PC-9 (cell line): ENCODE measurements at places on chromosomes 2 and 18. TPM values are rescaled to one million over a fixed set of nuclear protein-coding genes. Genes with fewer than 3 reads are reported as not detected.
A peak's percentile ranks its signal among the peaks of the same experiment; 100 is the strongest.

DNA sequence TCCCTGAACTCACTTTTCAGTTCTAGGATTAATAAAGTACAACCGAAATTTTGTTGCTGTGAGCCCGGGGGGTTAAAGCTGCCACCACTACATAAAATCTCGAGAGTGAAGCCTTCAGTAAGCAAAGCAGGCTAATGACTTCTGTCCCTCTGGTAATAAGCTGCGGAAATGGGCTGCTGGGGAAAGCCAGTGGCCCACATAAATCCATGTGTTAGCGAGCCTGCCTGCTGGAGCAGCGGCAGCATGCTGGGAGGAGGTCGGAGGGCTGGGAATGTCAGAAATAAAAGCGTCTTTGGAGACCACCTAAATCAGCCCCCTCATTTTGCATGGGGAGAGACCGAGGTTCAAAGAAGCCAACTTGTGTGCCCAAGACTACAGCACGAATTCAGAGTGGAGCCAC, 371.7 kb downstream of the TNS1 start:
- no peak for DNase-seq
- no peak overlapping the region for H3K27ac ChIP-seq
- no peaks in the 10 kb centered on the region for H3K36me3 ChIP-seq
- H3K4me3 ChIP-seq, result no peak overlapping the region
- H3K27me3 ChIP-seq, result no peaks in the 10 kb centered on the region

GRCh38 chr2:191895195-191895594, 48.3 kb upstream of the CAVIN2 start:
- no peaks in the 10 kb centered on the region for H3K27me3 ChIP-seq
- H3K4me3 ChIP-seq, result no peak overlapping the region
- DNase-seq, result no peak
- H3K36me3 ChIP-seq, result no peaks in the 10 kb centered on the region

- H3K4me3 ChIP-seq, result no peak overlapping the region
- no peak for DNase-seq
- H3K4me1 ChIP-seq, result no peaks in the 10 kb centered on the region
- no peak overlapping the region for H3K27ac ChIP-seq
- no peaks in the 10 kb centered on the region for H3K27me3 ChIP-seq
- H3K36me3 ChIP-seq, result no peaks in the 10 kb centered on the region
Observed at GRCh38 chr2:196427986-196428634, 211.4 kb upstream of the CCDC150 start.

- H3K27ac ChIP-seq, result no peak overlapping the region
- DNase-seq, result no peak
- no peaks in the 10 kb centered on the region for H3K4me1 ChIP-seq
- H3K36me3 ChIP-seq, result no peaks in the 10 kb centered on the region
Observed at GRCh38 chr2:218010140-218010983, 7.6 kb upstream of the TNS1 start.

DNA sequence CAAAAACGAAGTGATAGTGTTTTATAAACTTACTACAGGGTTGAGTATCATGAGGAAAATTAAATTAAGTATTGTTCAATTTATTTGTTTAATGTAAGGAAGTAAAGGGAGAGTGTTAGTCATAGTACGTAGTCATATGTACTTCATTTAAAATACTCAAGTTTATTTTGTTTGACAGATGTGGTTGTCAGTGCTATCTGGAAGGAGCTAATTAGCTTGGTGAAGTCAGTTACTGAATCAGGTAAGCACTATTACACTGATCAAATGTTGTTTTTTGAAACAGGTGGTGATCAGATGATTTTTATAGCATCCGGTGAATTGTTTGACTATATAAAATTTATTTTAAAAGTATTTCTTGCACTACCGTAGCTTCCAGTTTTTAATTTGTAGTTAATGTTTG, 28.8 kb downstream of the RIF1 start:
- peaks cover 18% of the 10 kb centered on the region for H3K36me3 ChIP-seq
- H3K4me1 ChIP-seq, result no peaks in the 10 kb centered on the region
- DNase-seq, result no peak
- H3K4me3 ChIP-seq, result no peak overlapping the region
- no peak overlapping the region for H3K27ac ChIP-seq

GRCh38 chr18:65990944-65991708, 240.3 kb downstream of the CDH7 start:
- H3K36me3 ChIP-seq, result no peaks in the 10 kb centered on the region
- H3K27me3 ChIP-seq, result no peaks in the 10 kb centered on the region
- DNase-seq, result no peak

GRCh38 chr2:8230466-8230865, 451.4 kb upstream of the ID2 start:
- no peak overlapping the region for H3K27ac ChIP-seq
- H3K27me3 ChIP-seq, result peaks cover 27% of the 10 kb centered on the region
- H3K4me1 ChIP-seq, result no peaks in the 10 kb centered on the region

- no peaks in the 10 kb centered on the region for H3K27me3 ChIP-seq
- DNase-seq, result no peak
- H3K4me3 ChIP-seq, result no peak overlapping the region
- H3K4me1 ChIP-seq, result 0 out of 2 replicates have a peak, but pooled peaks cover 5% of the 10 kb centered on the region
- H3K27ac ChIP-seq, result peak overlapping the region; percentile 66
Observed at GRCh38 chr18:45402485-45403056, 212.7 kb upstream of the SLC14A2 start.

- no peak overlapping the region for H3K27ac ChIP-seq
- H3K4me1 ChIP-seq, result no peaks in the 10 kb centered on the region
- no peak overlapping the region for H3K4me3 ChIP-seq
- no peaks in the 10 kb centered on the region for H3K27me3 ChIP-seq
- no peaks in the 10 kb centered on the region for H3K36me3 ChIP-seq
Observed at GRCh38 chr18:24964216-24964615, 387.8 kb downstream of the ZNF521 start.

GRCh38 chr18:42305869-42306593, 351.0 kb downstream of the PIK3C3 start:
- no peak overlapping the region for H3K27ac ChIP-seq
- no peaks in the 10 kb centered on the region for H3K36me3 ChIP-seq
- no peaks in the 10 kb centered on the region for H3K4me1 ChIP-seq
- H3K4me3 ChIP-seq, result no peak overlapping the region

GRCh38 chr2:173985605-173985992, 20.4 kb upstream of the SP3 start:
- no peak overlapping the region for H3K27ac ChIP-seq
- H3K4me3 ChIP-seq, result no peak overlapping the region
- H3K27me3 ChIP-seq, result no peaks in the 10 kb centered on the region
- H3K4me1 ChIP-seq, result no peaks in the 10 kb centered on the region; the same call in 1 of the 2 replicates

GRCh38 chr18:36075862-36076587, 8.7 kb upstream of the RPRD1A start:
- peak overlapping the region; percentile 4; the same call in 1 of the 2 replicates for H3K4me3 ChIP-seq
- H3K4me1 ChIP-seq, result peaks cover 10% of the 10 kb centered on the region
- H3K36me3 ChIP-seq, result no peaks in the 10 kb centered on the region
- peak overlapping the region; percentile 60 for H3K27ac ChIP-seq

DNA sequence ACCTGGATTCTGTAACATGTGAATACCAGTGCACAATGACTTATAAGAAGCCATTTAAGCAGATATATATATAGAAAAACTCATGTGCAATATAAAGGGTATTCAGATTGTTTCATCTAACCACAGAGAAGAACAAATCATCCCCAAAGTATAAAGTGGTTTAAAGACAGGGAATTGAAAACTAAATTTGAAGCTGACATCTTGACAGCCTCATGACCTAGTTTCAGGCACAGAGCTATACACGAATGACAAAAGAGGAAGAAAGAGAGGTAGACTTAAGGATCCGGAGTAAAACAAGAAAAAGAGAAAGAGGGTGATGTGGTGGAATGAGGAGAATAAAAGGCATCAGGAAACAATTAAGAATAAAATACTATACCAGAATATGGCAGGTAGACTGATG, 194.5 kb downstream of the EPHA4 start:
- H3K4me1 ChIP-seq, result no peaks in the 10 kb centered on the region
- no peak for DNase-seq
- H3K27ac ChIP-seq, result no peak overlapping the region
- no peaks in the 10 kb centered on the region for H3K27me3 ChIP-seq

GRCh38 chr18:48330016-48330991, 78.9 kb downstream of the ZBTB7C start:
- no peak overlapping the region for H3K4me3 ChIP-seq
- DNase-seq, result peak; percentile 89
- H3K36me3 ChIP-seq, result no peaks in the 10 kb centered on the region
- peaks cover 29% of the 10 kb centered on the region for H3K4me1 ChIP-seq
- no peaks in the 10 kb centered on the region for H3K27me3 ChIP-seq
- peak overlapping the region; percentile 58 for H3K27ac ChIP-seq

- no peak for DNase-seq
- no peaks in the 10 kb centered on the region for H3K27me3 ChIP-seq
- no peak overlapping the region for H3K27ac ChIP-seq
- H3K4me1 ChIP-seq, result no peaks in the 10 kb centered on the region
- no peak overlapping the region for H3K4me3 ChIP-seq
Observed at GRCh38 chr2:37819186-37819585, 105.9 kb upstream of the RMDN2 start.

DNA sequence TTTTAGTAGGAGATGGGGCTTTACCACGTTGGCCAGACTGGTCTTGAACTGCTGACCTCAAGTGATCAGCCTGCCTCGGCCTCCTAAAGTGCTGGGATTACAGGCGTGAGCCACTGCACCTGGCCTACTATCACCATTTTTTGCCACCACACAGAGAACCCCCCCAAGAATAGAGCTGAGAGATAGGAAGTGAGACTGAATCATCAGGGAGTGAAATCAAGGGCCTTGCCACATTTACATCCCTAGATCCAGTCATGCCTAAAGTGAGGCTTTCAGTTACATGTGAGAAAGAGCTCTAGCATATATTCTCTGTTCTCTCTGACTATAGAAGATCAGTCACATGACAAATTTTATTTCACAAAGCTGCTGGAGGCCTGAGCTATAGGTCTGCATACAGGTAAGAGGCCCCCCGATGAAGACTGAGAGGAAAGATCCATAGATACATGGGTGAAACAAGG, 28.0 kb upstream of the KCMF1 start:
- H3K27me3 ChIP-seq, result no peaks in the 10 kb centered on the region
- H3K36me3 ChIP-seq, result no peaks in the 10 kb centered on the region
- DNase-seq, result no peak
- H3K4me3 ChIP-seq, result no peak overlapping the region

DNA sequence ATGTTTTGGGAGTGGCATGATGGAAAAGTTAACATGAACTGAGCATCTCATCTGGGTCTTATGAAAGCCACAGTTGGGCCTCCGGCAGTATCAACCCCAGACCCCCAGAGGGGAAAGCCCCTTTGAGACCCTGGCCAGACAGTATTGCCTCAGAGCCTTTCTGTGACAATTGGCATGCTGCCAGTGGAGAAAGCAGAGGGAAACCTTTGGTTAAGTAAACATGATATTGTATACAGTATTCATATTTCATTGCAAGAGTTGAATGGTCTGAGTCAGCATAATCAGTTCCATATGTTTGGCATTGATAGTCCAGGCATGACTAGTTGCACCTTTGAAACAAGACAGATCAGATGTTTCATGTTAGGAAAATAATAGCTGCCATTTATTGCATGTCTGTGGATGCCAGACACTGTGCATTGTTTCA, 20.0 kb downstream of the MERTK start:
- DNase-seq, result no peak
- no peaks in the 10 kb centered on the region for H3K36me3 ChIP-seq
- no peaks in the 10 kb centered on the region for H3K27me3 ChIP-seq
- H3K4me1 ChIP-seq, result peaks cover 31% of the 10 kb centered on the region
- H3K4me3 ChIP-seq, result no peak overlapping the region
- no peak overlapping the region for H3K27ac ChIP-seq

DNA sequence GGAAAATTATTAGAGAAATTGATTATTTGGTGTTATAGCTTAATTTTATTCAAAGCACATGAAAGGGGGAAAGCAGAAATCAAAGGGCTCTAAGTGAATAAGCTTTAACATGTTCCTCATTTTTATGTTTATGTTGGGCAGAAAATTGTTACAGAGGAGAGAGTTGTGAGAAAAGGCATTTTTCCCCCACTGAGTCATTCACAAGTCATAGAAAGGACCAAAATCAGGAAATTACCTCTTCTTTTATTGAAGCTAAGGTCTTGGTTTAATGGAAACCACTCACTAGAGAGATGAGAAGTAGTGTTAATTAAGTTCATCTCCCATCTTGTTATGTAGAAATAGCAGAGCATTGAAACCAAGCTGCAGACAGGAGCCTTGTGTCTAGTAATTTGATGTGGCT, 175.3 kb upstream of the THUMPD2 start:
- H3K4me3 ChIP-seq, result no peak overlapping the region
- no peak for DNase-seq
- no peak overlapping the region for H3K27ac ChIP-seq
- no peaks in the 10 kb centered on the region for H3K36me3 ChIP-seq
- no peaks in the 10 kb centered on the region for H3K27me3 ChIP-seq
- no peaks in the 10 kb centered on the region for H3K4me1 ChIP-seq

HPCAL1 gene
- total RNA-seq, result 91.1 and 105 TPM in 2 replicates

UCN gene
- total RNA-seq, result 2.8 and 4.6 TPM in 2 replicates

TSPYL6 gene
- total RNA-seq, result not detected in 2 replicates

RAB6C gene
- not detected in 2 replicates for total RNA-seq

SP100 gene
- total RNA-seq, result 50.2 and 61.7 TPM in 2 replicates

MPV17 gene
- total RNA-seq, result 42.2 and 47.5 TPM in 2 replicates

TTN gene
- not detected in 2 replicates for total RNA-seq
